ENCODE measurements at places on chromosomes 11 and 22. TPM values are rescaled to one million over a fixed set of nuclear protein-coding genes. Genes with fewer than 3 reads are reported as not detected.

Gene CTSW
- polyA plus RNA-seq, result not detected

Gene INSC
- 8.8 TPM for polyA plus RNA-seq

Gene MRPL49
- polyA plus RNA-seq, result 13.7 TPM

Gene BEST1
- polyA plus RNA-seq, result not detected

Gene RASSF10
- polyA plus RNA-seq, result 0.08 TPM

Gene KCNQ1
- not detected for polyA plus RNA-seq

Gene RTN4RL2
- polyA plus RNA-seq, result 0.16 TPM

Gene IFT27
- 68.6 TPM for polyA plus RNA-seq

Gene POU2AF1
- not detected for polyA plus RNA-seq

Gene ANO5
- polyA plus RNA-seq, result 4.5 TPM

Gene SLC22A9
- polyA plus RNA-seq, result not detected

Gene GPR137
- 4.4 TPM for polyA plus RNA-seq

Gene CHRM1
- polyA plus RNA-seq, result not detected

Gene ABTB2
- 1.0 TPM for polyA plus RNA-seq

Gene APOBEC3B
- polyA plus RNA-seq, result not detected

Gene P2RX3
- polyA plus RNA-seq, result not detected

Gene RFPL3
- polyA plus RNA-seq, result not detected

Gene AGBL2
- polyA plus RNA-seq, result 0.75 TPM

All from Purkinje cell (primary cell).